Parietal lobe (tissue), 2 donors: ENCODE measurements at places on chromosomes 6 and 20. TPM values are rescaled to one million over a fixed set of nuclear protein-coding genes. Genes with fewer than 3 reads are reported as not detected.

Gene BEND3
- total RNA-seq, result 13.1 TPM

Gene BMP6
- total RNA-seq, result 3.4 TPM

Gene ACOT13
- 4.7 TPM for total RNA-seq

Gene LY86
- total RNA-seq, result 1.3 TPM

Gene GJA10
- not detected for total RNA-seq

Gene PAK1IP1
- total RNA-seq, result 14.1 TPM

Gene SLC13A3
- 13.1 TPM for total RNA-seq

Gene HLA-DMB
- total RNA-seq, result 0.31 TPM

Gene ZFP57
- total RNA-seq, result not detected

Gene ZNF343
- 23.5 TPM for total RNA-seq

Gene SEMG1
- not detected for total RNA-seq

Gene PLA2G7
- 1.9 TPM for total RNA-seq

Gene CTCFL
- total RNA-seq, result not detected

Gene LKAAEAR1
- total RNA-seq, result 0.63 TPM

Gene HLA-DQA2
- not detected for total RNA-seq

Gene RIPOR2
- total RNA-seq, result 33.2 TPM

Gene ZBP1
- not detected for total RNA-seq

Gene RAB23
- total RNA-seq, result 26.6 TPM

Gene LY6G5C
- 5.6 TPM for total RNA-seq

Gene UFL1
- 18.8 TPM for total RNA-seq

Gene WFDC12
- not detected for total RNA-seq

Gene ZNF334
- 37.6 TPM for total RNA-seq

Gene TPD52L1
- total RNA-seq, result 3.8 TPM

Gene PHIP
- total RNA-seq, result 102 TPM

Gene SLC26A8
- 3.8 TPM for total RNA-seq

Gene SPATS1
- total RNA-seq, result not detected

Gene TTK
- 6.9 TPM for total RNA-seq

Gene NRSN1
- total RNA-seq, result 31.6 TPM

Gene ZSCAN23
- total RNA-seq, result 36.3 TPM

Gene RHAG
- total RNA-seq, result 0.31 TPM

Gene OVOL2
- 0.94 TPM for total RNA-seq

Gene GPLD1
- total RNA-seq, result 19.7 TPM

Gene HCK
- 2.2 TPM for total RNA-seq

Gene KHDC1L
- not detected for total RNA-seq

Gene SLC22A2
- total RNA-seq, result not detected
